Dermis microvascular lymphatic vessel endothelial cell (primary cell): ENCODE measurements at places on chromosomes 7 and 10. TPM values are rescaled to one million over a fixed set of nuclear protein-coding genes. Genes with fewer than 3 reads are reported as not detected.

Gene MACC1
- total RNA-seq: not detected in 2 replicates

Gene ATOH7
- total RNA-seq: not detected in 2 replicates

Gene GPNMB
- total RNA-seq: 0.13 TPM in 1 of 2 replicates, not detected in the other

Gene SEM1
- 31.4 and 53.1 TPM in 2 replicates for total RNA-seq

Gene STAG3
- 0.13 and 0.38 TPM in 2 replicates for total RNA-seq

Gene MRPS33
- total RNA-seq: 12.4 and 20.4 TPM in 2 replicates

Gene EPHB6
- under 0.01 TPM in 2 replicates for total RNA-seq

Gene GDF2
- total RNA-seq: not detected in 2 replicates

Gene BAZ1B
- 37.2 and 37.3 TPM in 2 replicates for total RNA-seq

Gene AGMO
- total RNA-seq: 0.51 and 1.4 TPM in 2 replicates

Gene CLCN1
- not detected in 2 replicates for total RNA-seq

Gene ZDHHC4
- 24.0 and 40.2 TPM in 2 replicates for total RNA-seq

Gene GIMAP2
- 34.0 and 37.3 TPM in 2 replicates for total RNA-seq

Gene FAM237B
- not detected in 2 replicates for total RNA-seq

Gene AKR1C8
- total RNA-seq: not detected in 2 replicates

Gene TMEM236
- total RNA-seq: 0.38 and 0.64 TPM in 2 replicates

Gene LAMB1
- total RNA-seq: 425 and 463 TPM in 2 replicates

Gene RAPGEF5
- 138 and 171 TPM in 2 replicates for total RNA-seq

Gene RBM48
- 7.3 and 9.2 TPM in 2 replicates for total RNA-seq

Gene SEMA3C
- under 0.01 and 3.9 TPM in 2 replicates for total RNA-seq

Gene BTBD16
- total RNA-seq: under 0.01 TPM in 1 of 2 replicates, not detected in the other

Gene COL26A1
- total RNA-seq: not detected in 2 replicates

Gene SLC18A3
- not detected in 2 replicates for total RNA-seq

Gene PCLO
- total RNA-seq: 1.8 and 3.0 TPM in 2 replicates

Gene OR2A12
- not detected in 2 replicates for total RNA-seq

Gene CYP2C19
- not detected in 2 replicates for total RNA-seq

Gene A1CF
- total RNA-seq: not detected in 2 replicates

Gene CDHR1
- total RNA-seq: 0.25 and 0.26 TPM in 2 replicates

Gene CCDC3
- 0.13 and 1.5 TPM in 2 replicates for total RNA-seq

Gene TLX1
- not detected in 2 replicates for total RNA-seq

Gene MYO1G
- total RNA-seq: under 0.01 and 0.13 TPM in 2 replicates

Gene GPR15LG
- total RNA-seq: not detected in 2 replicates
